ENCODE measurements at places on chromosomes 1 and 21.

DNA sequence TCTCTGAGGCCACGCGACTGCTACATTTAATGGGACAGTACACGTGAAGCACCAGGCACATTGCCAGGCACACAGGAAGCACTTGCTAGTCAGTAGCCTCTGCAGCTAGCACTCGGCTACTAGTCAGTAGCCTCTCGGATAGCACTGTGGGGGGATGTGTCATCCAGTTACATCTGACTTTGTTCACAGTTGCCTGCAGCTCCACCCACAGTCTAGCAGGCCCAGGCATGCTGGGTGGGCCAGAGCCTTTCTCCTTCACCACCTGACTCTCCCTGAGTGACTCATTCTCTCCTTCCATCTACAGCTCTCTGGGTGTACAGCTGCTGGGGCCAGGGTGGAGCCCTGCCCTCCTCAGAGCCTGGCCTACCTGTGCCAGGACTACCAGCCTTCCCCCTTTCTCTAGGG lies 51.5 kb downstream of the PTPRF start:
- peak; percentile 55 for DNase-seq

DNA sequence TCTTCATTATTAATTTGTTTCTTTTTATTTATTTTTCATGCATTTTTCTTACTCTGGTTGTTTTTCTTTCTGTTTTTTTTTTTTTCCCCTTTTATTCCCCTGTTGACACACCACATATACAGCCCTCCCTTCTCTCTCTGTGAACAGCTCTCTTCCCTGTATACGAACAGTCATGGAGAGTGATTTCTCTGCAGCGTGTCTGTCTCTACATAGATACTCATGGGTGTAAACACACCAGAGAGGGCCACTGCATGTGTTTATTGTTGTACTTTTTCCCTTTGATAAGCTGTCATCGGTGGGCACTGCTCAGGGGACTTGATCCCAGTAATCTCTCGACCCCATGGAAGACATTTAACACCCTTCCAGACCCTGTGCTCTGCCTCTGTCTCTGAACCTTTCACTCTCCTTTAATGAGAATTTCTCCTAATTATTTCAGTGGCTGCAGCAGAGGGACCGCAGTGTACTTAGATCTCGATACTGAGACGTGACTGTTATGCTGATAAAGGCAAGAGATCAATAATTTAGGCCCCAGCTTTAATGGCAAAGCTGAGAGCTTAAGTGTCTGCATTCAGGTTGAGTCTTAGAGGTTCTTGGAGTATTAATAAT lies 113.1 kb downstream of the PBX1 start:
- no peak for DNase-seq

DNA sequence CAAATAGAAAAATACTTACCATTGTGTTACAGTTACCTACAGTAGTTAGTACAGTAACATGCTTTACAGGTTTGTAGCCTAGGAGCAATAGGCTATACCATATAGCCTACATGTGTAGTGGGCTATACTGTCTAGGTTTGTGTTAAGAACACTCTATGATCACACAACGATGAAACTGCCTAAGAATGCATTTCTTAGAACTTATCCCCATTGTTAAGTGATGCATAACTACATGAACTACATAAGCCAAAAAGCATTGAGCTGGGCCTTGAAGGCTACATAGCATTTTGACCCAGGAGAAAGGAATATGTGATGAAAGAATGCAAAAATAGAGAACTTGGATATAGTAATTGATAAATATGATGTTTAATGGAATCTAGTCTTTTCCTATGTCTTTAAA lies 46.4 kb upstream of the JUN start:
- no peak for DNase-seq

DNA sequence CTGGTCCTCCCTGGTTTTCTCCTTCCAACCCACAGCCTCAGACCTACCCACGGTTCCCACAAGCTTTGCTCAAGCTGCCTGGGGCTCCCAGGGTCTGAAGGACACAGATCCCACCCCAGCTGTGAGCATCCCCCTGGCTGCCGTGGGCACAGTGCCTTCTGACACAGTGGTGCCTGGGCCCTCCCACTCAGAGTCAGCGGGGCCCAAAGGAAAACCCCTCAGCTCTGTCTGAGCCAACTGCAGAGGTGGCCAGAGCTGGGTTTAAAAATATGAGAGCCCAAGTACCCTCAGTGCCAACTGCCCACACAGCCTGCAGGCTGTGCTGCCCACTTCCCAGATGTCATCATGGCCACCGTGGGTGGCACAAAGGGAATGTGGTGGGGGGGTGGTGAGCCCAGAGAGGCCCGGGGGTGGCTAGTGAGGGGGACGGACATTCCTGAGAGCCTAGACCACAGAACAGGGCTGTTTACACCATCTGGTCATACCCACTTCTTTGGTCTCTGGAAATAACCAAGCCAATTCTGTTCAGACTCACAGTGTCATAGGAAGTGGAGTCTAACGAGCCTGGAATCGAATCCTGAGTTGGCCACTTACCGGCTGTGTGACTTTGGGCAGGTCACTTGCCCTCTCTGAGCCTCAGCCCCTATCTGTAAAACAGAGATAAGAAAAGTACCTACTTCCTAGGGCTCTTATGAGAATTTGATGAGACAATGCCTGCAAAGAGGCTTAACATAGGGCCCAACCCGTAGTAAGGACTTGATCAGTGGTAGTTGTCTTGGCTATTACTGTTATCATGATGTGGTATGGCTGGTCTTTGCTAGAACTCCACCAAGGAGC lies 85.5 kb downstream of the CAMK2N1 start:
- DNase-seq, result no peak

DNA sequence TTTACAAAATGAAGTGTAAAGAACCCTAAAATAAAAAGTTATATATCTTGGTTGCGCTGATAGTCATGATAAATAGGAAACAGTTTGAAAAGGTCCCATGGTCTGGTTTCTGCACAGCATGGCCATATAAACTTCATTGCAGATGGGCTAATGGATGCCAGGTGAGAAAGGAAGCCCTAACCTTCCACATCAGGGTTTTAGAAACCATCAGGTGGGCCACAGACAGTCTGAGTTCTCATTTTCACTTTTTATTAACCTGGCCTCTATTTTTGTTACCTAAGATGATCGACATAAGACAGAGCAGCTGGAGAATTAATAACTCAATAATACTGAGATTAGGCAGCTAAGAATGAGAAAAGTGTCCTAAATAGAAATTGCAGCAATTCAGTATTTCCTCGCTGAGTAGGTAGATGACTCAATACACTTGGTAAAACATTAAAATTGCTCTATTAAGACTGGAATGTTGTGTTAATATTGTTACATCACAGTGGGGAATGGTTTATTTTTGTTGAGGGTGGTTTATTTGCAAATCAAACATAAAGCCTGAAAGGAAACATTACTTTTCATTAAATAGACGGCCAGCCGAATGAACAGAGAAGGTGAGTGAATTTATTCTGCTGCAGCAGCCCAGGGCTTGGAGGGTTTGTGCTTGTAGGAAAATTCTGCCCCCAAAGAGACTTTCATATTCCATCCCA lies 21.1 kb downstream of the C1orf21 start:
- no peak for DNase-seq

GRCh38 chr1:156407760-156408159 lies 38.7 kb downstream of the RHBG start:
- DNase-seq, result no peak

DNA sequence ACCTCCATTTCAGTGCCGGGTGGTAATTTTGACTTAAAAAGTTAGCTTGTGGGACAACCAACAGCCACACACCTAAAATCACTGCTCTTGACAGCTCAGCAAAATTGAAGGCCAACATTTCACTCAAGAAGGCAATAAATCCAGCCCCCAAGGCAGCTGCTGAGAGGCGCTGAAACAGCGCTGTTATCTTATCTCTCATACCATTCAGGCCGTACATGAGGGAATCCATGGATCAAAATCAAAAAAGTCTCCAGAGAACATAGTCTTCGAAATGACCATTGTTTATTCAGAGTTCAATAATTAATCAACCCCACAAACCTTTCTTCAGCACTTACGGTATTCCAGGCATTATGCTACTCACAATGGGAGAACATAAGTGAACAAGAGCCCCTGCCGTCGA lies 38.5 kb downstream of the ZBTB18 start:
- DNase-seq, result no peak

- DNase-seq, result peak; percentile 54
Measured at GRCh38 chr21:41612674-41613532, 104.9 kb upstream of the TMPRSS2 start.

- DNase-seq, result no peak
Measured at GRCh38 chr1:205920159-205920558, 23.1 kb downstream of the SLC26A9 start.

GRCh38 chr1:18119771-18120377 lies 12.3 kb downstream of the IGSF21 start:
- no peak for DNase-seq

- no peak for DNase-seq
Measured at GRCh38 chr1:108862017-108862610, 5.2 kb upstream of the AKNAD1 start.

- DNase-seq, result no peak
Measured at GRCh38 chr1:27487966-27488884, 1.7 kb downstream of the WASF2 start.

DNA sequence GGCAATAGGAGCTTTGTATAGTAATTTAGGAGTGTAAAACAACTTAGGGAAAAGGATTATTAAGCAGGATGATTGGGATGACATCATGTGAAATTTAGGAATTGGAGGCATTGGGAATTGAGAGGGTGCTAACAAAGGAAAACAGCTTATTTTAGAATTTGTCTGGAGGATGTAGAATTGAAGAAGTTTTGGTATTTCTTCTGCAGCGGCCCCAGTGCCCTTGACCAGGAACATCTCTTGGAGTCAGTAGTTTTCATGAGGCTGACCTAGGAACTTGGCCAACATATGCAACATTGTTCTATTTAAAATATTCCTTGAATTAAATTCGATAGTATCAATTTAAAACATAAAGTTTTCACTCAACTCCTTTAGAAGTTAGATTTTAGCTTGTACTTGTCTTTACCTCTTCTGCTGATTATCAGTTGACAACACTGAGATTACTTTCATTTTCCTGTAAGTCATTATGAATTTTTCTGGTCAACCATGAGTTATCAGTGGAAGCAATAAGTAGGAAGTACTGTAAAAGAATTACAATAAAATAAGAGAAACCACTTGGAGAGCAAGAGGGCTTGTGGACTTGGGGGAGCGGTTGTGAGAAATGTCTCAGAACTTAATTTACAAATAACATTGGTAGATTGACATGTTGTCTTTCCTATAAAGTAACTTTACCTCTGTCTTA lies 52.8 kb downstream of the DYRK1A start:
- no peak for DNase-seq

DNA sequence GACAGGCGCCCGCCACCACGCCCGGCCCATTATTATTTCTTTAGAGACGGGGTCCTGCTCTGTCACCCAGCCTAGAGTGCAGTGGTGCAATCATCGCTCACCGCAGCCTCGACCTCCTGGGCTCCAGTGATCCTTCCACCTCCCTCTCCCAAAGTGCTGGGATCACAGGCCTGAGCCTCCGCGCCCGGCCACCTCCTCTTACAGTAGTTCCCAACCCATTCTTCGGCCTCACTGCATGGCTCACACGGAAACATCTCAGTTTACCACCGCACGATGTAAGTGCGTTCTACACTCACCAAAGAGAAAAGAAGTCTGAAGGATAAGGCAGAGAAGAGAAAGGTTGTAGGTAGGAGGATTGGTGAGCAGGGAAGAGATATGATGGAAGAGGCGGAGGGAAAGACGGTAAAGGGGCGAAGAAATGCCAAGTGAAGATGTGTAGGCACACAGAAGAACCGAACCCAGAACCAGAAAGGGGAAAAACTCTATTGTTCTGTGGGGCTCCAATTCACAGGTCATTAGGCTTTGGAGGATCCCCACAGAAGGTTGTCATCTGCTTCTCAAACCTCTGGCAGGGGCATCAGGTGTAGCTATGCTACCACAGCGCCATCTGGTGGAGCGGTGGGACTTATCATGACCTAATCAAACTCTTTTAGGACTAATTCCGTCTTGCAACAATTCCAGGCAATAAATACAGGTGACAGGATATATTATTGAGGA lies 504.2 kb downstream of the SMYD3 start:
- DNase-seq, result peak; percentile 75

DNA sequence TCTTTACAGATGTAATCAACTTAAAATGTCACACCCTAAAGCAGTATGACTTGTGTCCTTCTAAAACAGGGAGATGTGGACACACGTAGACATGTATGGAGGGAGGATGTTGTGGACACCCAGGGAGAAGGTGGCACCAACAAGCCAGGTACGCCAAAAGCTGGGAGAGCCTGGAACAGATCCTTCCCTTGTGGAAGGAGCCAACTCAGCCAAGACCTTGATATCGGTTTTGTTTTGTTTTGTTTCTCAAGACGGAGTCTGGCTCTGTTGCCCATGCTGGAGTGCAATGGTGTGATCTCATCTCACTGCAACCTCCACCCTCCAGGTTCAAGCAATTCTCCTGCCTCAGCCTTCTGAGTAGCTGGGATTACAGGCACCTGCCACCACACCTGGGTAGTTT lies 45.6 kb downstream of the CHAF1B start:
- DNase-seq, result no peak

DNA sequence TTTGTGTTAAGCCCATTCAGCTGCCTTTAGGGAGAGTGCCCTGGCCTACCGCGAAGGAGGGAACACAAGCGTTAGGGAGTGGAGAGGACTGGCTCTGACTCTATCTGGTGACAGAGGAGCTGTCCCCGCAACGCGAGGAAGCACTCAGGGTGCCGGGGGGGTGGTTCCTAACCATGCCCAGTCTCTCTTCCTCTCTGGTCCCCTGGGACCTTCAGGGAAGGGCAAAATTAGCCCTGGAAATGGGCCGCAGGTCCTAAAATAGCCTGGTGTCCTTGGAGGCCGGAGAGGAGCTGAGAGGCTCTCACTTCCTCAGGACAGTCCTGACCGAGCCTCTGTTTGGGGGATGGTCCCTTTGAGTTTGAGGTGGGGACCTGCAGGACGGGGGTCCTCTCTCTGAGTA lies 5.8 kb downstream of the SLC45A1 start:
- DNase-seq, result peak; percentile 52

DNA sequence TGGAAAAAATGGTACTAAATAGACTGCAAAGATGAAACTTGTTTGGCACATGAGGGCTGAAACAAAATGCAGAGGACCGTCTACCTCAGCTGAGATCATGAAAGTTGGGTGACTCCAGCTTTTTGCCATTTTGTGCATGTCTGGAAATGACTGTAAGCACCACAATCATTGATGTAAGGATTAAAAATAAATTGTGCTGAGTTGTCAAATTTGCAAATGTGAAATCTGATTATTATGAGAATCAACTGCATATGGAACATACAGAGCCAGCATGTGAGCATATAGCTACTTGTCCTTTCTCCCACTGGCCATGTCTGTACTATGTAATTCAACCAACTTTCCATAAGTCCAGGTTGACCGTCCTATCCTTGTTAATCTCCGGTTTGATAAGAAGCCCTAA lies 736.9 kb upstream of the PRMT6 start:
- no peak for DNase-seq

DNA sequence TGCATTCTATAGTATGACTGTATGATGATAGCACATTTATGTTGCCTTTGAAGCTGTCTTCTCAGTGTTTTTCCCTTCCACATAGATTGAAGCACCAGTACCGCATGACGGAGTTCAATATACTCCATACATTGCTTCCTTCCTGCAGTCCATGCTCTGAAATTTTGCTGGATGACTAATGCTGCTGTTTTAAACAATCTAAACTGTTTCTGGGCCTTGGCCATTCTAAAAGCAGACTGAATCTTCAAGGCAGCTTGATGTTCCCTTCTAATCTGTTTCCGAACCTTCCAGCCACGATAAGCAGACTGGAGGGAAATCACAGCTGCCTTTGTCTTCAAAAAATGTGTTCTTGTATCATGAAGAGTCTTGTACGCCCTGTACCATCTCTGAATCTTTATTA lies 36.2 kb upstream of the F13B start:
- DNase-seq, result no peak

Data from uterus (tissue), 4 donors.